ENCODE measurements at places on chromosomes 5 and 9.

GRCh38 chr9:122099271-122099869 is 6.3 kb upstream of the TTLL11 start:
- DNase-seq, result peak; percentile 83

- no peak for DNase-seq
These were observed 10.7 kb upstream of the OR5C1 start for GRCh38 chr9:122777935-122778627.

GRCh38 chr9:36812556-36812955 is 221.5 kb downstream of the PAX5 start:
- DNase-seq, result no peak

GRCh38 chr5:24547132-24547531 is 97.6 kb downstream of the CDH10 start:
- DNase-seq, result no peak

- no peak for DNase-seq
These were observed 38.7 kb upstream of the SEMA4D start for GRCh38 chr9:89536600-89536999.

- DNase-seq, result no peak
These were observed 4.5 kb upstream of the CDX1 start for GRCh38 chr5:150162142-150162513.

- no peak for DNase-seq
These were observed 358.4 kb upstream of the RPS23 start for GRCh38 chr5:82636591-82636990.

- no peak for DNase-seq
These were observed 10.7 kb upstream of the SERINC5 start for GRCh38 chr5:80266566-80266965.

GRCh38 chr5:173963182-173963838 is 25.7 kb upstream of the C5orf47 start:
- DNase-seq, result no peak

DNA sequence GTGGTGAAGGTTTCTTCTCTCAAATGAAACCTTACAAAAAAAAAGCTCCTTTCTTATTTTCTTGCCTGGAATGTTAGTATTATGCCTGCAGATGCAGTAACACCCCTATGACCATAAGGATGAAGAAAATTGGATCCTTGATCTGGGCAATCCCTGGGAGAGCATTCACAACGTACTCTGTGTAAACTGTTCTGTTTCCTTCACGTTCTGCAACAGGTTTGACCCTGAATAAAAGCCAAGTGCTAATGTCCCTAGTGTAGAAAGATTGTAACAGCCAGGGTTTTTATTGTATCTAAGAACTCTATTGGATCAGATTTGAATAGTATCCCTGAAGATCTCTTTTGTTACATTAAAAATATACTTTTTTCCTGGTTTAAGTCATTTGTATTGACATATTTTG is 1639.6 kb upstream of the ACO1 start:
- DNase-seq, result no peak

Measured in RKO (cell line).